Activated CD4-positive, alpha-beta memory T cell treated with anti-CD3 and anti-CD28 coated beads, Interleukin-2, amount 10 ng/mL, durations not matched to agents 7 days and 5 days (primary cell): ENCODE measurements at places on chromosomes 5 and 9. TPM values are rescaled to one million over a fixed set of nuclear protein-coding genes. Genes with fewer than 3 reads are reported as not detected.
A peak's percentile ranks its signal among the peaks of the same experiment; 100 is the strongest.

The NRG2 gene
- total RNA-seq = not detected

GRCh38 chr5:176781638-176782570 is 28.5 kb upstream of the UNC5A start:
- no peak overlapping the region for H3K4me3 ChIP-seq
- peaks cover 22% of the 10 kb centered on the region for H3K27me3 ChIP-seq
- DNase-seq = no peak

DNA sequence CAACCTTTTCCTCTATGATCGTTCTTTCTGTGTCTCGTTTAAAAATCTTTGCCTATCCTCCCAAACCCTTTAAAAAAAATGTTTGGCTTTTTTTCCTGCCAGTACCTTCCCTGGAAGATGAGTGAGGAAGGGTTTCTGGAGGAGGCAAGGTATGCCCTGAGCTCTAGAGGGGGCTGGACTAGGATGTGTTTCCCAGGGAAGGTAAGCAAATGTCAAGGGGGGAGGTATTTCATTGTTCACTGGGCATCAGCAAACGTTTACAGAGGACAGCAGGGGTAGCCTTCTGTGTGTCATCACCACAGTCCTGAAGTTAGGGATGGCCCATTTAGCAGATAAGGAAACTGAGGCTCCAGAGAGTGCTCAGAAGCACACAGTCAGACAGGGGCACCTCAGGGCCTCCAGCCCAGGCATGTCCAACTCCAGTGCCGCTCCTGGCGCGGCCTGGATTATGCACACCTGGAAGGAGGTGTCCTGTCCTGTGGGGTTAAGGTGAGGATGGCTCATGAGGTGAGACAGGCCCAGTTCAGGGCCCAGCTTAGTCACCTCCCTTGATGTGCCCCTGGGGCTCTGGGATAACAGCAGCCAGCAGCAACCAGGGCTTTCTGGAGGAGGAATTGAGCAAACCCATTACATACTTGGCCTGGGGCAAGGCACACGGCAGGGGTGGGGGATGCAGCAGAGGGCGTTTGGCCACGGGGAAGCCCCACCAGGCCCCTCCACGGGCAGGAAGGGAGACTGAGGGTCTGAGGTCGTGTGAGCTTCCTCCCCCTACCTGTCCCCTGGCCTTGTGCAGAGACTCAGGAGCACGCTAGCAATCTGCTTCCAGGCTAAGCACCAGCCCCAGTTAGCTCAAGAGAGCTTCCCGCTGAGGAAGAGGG is 100.3 kb upstream of the LMX1B start:
- DNase-seq = no peak
- no peak overlapping the region for H3K4me3 ChIP-seq
- H3K36me3 ChIP-seq = no peaks in the 10 kb centered on the region

- H3K4me1 ChIP-seq = peaks cover 49% of the 10 kb centered on the region
- H3K4me3 ChIP-seq = peak overlapping the region; percentile 94
- DNase-seq = peak; percentile 68
Observed at GRCh38 chr9:35749515-35750255, 598 bp downstream of the RGP1 start.

The ARL14EPL gene
- total RNA-seq = not detected

The F2RL1 gene
- 0.81 TPM for total RNA-seq

GRCh38 chr5:9283021-9283420 is 262.9 kb downstream of the SEMA5A start:
- no peak overlapping the region for H3K4me3 ChIP-seq
- no peaks in the 10 kb centered on the region for H3K36me3 ChIP-seq
- H3K27ac ChIP-seq = no peak overlapping the region
- no peak for DNase-seq
- no peaks in the 10 kb centered on the region for H3K27me3 ChIP-seq

- peaks cover 11% of the 10 kb centered on the region for H3K4me1 ChIP-seq
- peaks cover 37% of the 10 kb centered on the region for H3K27me3 ChIP-seq
- H3K36me3 ChIP-seq = no peaks in the 10 kb centered on the region
- no peak overlapping the region for H3K27ac ChIP-seq
Observed at GRCh38 chr9:130173666-130173983, 1.4 kb downstream of the NCS1 start.

The SPINK4 gene
- total RNA-seq = not detected

DNA sequence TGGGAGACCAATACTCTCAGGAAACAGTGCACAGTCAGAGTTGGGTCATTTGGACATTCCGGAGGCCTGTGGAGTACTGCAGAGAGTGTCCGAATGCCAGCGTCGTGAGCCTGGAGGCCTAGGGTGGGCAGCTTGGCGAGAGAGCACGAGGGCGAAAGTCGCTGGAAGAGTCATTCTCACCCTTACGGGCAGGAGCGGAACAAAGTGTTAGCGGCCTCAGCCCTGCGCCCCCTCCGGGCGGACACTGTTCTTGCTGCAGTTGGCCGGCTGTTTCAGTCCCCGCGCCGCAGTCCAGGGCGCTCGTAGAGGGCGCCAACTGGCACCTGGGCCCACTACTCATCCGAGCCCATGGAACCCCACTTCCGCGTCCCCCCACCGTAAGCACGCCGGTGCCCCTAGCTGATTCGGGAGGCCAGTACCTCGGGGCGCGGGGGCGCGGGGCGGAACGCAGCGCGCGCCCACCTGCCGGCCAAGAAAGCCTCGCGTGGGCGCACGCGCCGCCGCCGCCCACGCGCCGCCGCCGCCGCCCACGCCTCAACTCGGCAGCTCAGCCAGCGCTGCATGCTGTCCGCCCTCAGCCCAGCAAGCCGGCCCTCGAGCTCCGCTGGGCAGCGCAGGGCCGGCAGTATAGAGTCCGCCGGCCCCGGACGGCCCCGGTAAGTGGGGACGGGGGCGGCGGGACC is 99.7 kb upstream of the CCL21 start:
- H3K36me3 ChIP-seq = no peaks in the 10 kb centered on the region
- DNase-seq = no peak
- H3K27ac ChIP-seq = no peak overlapping the region
- peaks cover 43% of the 10 kb centered on the region for H3K27me3 ChIP-seq
